Esophagus squamous epithelium (tissue), 5 donors: ENCODE measurements at places on chromosomes 16 and 17.

- DNase-seq = no peak
Measured at GRCh38 chr16:1647856-1648255, 30.2 kb upstream of the JPT2 start.

DNA sequence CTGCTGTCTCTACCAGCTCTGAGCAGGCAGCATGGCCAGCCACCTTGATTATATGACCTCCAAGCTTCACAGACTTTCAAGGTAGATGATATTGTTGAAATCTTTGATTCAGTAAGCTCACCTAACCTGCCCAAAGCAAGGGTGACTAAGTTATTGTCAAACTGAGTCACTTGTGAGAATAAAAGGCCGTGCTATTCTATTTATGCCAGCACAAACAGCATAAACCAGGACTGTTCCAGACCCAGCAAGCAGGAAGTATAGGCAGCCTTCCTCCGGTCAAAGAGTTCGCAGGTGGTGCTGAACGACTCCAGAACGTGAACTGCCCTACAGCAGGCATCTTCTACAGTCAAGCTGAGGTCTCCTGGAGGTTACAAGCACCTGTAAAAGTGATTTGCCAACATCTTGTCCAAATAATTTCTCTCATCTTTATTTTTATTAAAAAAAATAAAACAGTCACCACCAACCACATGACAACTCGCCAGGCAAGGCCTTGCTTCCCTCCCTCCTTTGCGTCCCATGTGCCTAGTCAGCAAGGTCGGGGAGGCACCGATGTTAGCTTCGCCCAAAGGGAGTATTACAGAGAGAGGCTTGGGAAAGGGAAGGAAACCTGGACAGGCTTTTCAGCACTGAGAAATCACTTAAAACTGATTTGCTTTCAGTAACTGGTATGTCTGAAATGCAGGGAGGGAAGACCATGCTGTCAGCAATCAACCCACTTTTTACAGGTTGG lies 10.8 kb downstream of the ARL2BP start:
- no peak for DNase-seq

- DNase-seq = no peak
Measured at GRCh38 chr17:75152922-75153779, 1.2 kb downstream of the JPT1 start.

DNA sequence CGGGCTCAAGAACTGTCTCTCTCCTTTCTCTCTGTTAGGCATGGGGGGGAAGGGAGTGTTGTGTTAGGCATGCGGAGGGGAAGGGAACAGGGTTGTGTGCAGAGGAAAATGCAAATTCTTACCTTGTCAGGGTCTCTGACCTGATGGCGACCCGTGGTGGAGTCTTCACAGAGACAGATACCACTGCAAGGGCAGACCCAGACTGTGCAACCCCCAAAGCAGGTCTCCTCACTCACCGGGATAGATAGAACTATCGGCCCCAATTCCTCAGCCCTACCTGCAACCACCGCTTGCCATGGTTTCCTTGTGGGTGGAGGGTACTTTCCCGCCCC lies 9.6 kb upstream of the MPP2 start:
- no peak for DNase-seq

DNA sequence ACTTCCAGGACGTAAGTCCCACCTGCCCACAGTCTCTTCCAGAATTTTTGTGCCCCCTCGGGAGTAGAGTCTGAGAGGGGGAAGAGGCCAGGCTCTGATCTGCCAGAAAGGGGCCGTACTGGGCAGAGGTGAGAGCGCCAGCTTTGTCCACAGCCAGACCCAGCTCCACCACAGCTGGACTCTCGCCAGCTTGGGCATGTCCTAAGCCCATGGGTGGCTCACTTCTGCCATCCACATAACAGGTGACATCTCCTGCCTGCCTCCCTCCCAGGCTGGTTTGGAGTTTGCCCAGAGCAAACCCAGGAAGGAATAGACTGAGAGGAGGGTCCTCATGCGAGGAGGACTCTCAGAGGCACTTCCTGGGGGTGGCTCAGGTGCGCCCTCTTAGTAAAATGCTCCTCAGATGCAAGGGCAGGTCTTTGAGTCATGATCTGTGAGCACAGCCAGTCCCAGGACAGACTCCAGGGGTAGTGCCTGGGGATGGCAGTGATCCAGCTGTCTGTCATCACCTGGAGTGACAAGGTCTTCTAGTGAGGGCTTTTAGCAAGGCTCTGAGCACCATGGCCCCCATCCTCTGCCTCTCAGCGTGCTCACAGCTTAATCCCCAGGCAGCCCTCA lies 89.2 kb downstream of the AMFR start:
- DNase-seq = no peak

DNA sequence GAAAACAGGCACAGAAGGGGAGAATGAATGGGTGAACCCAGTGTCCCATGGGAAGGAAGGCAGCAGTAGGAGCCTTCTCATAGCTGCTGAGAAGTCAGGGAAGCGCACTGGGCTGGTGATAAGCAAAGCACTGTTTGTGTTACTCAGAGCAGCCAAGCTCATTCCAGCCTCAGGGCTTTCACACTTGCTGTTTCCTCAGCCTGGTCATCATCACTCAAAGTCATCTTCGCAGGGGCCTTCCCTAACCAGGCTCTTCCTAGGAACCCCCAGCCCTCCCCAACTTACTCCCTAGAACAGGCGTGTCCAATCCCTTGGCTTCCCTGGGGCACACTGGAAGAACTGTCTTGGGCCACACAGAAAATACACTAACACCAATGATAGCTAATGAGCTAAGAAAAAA lies 32.1 kb upstream of the LONP2 start:
- no peak for DNase-seq

GRCh38 chr16:66522816-66523590 lies 26.9 kb downstream of the TK2 start:
- DNase-seq = no peak
